DMS79 treated with DMSO at 0.1 percent for 48 hours (cell line): ENCODE measurements at places on chromosomes 4 and X.

DNA sequence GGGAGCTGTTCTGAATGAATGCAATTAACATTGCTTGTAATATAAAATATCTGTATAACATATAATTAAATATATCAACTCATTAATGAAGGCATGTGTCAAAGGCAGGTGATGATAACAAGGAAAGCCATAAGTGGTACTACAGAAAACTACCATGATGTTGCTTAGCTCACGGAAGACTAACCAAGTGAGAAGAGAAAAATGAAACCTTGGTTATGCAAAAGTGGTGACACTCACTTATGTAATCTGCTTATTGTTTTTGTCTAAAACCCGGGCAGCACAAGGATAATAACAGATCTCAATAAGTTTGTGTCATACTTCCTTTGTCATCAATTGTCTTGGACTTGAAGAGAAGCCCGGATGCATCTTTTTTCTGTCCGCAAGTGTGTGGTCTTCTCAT, 156.4 kb downstream of the HS6ST2 start:
- DNase-seq: no peak

GRCh38 chr4:140242357-140243277, 88.6 kb upstream of the MAML3 start:
- DNase-seq: peak; percentile 6

DNA sequence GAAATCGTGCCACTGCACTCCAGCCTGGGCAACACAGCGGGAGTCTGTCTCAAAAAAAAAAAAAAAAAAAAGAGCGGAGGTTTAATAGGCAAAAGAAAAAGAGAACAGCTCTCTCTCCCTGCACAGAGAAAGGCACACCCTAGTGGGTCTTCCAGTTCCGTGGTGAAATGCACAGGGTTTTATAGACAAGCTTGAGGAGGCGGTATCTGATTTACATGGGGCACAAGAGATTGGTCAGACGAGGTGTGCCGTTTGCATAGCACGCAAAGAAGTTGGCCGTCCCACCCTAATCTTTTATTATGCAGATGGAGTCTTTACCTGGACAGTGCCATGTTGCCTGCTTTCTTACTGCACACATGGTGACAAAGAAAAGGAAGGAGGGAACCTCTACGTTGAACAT, 33.5 kb upstream of the REST start:
- DNase-seq: no peak

DNA sequence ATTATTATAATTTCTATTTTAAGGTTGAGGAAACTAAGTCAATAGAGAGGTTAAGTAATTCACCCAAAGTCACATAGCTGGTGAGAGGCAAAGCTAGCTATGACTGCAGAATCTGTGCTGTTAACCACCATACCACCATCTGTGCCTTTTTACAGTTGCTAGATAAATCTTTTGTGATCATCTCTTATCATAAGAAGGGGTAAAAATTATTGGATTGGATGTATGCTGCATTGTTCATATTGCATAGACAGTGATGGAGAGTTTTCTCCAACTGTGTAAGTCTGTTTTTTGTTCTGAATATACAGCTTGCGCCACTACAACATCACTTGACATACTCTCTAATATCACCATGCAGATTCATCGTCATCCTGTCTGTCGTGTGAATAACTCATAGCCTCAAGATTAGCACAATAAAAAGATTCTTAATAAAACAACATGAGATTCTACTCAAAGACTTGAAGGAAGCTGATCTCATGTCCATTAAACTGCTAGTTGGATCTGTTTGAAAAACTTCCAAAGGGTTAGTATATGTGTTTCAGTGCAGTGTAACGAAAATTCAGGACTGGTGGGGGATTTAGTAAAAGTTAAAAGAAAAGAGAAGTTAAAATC, 495.9 kb downstream of the SPRY1 start:
- DNase-seq: no peak

- DNase-seq: no peak
These were observed 51.3 kb downstream of the RBPJ start for GRCh38 chr4:26372076-26372475.

GRCh38 chrX:101393530-101394305, 2.9 kb downstream of the RPL36A start:
- no peak for DNase-seq

GRCh38 chrX:45379236-45379635, 178.6 kb upstream of the DIPK2B start:
- no peak for DNase-seq

GRCh38 chr4:37797374-37797773, 29.1 kb upstream of the PGM2 start:
- DNase-seq: no peak

GRCh38 chr4:21198683-21199082, 498.4 kb downstream of the PACRGL start:
- DNase-seq: no peak

- peak; percentile 6 for DNase-seq
These were observed 2.6 kb downstream of the NSD2 start for GRCh38 chr4:1873776-1874175.

DNA sequence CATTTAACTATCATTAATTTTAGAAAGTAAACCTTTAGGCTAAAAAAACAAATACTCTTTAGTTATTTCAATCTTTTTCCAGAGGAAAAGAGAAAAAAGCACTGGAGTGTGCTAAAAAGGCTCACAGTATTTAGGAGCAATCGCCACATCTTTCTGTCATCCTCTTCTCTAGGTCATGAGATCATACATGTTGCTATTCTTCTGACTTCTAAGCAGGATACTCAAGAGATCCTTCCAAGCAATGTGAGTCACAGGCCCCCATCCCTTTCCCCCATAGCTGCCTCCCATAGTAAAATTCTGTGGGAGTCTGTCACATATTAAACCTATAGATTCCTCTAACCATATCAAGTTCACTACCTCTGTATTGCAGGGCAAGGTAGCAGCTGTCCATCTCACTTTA, 7.7 kb downstream of the EDNRA start:
- DNase-seq: no peak

DNA sequence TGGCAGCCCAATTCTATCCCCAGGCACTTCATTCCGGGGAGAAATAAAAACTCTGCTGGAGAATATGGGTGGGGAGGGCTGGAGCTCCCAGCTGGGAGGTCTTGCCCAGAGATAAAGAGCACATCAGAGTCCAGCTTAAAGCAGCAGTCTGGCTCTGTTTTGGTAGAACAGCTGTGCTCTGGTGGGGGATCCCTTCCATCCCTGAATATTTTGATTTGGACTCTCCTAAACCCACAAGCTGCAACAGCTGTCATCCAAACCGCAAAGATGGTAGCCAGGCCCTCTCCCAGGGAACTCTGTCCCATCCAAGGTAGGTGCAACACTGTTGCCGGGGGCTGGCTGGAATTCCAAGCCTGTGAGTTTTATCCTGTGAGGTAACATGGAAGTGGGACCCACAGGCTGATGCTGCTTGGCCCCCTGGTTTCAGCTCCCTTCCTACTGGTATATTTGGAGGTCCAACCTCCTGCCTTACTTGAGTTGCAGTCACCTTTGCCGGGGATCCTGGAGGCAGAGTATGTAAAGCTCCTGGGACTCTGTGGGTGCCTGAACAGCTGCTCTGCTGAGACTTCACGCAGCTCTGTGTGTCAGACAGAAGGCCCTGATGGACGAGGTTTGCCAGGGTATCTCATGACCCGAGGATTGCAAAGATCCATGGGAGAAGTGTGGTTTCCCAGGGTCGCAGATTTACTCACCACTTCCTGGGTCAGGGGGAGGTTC, 203.5 kb upstream of the ITM2A start:
- DNase-seq: no peak

GRCh38 chr4:136319789-136320464, 1212.4 kb downstream of the PCDH18 start:
- no peak for DNase-seq

GRCh38 chrX:13123857-13124345, 79.5 kb upstream of the FAM9C start:
- DNase-seq: no peak

GRCh38 chrX:153525451-153525850, 8.0 kb downstream of the ATP2B3 start:
- no peak for DNase-seq

DNA sequence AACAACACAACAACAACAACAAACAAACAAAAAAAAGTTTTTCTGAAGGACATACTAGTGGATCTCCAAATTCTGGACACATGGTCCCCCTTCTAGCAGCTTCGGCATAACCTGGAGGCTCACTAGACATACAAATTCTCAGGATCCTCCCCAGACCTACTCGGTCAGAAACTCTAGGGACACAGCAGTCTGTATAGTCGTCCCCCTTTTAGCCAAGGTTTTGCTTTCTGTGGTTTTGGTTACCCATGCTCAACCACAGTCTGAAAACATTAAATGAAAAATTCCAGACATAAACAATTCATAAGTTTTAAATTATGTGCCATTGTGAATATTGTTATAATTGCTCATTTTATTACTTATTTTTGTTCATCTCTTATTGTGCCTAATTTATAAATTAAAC, 45.2 kb upstream of the SHISA3 start:
- DNase-seq: no peak

GRCh38 chrX:33721927-33722326, 410.2 kb downstream of the FAM47A start:
- no peak for DNase-seq

DNA sequence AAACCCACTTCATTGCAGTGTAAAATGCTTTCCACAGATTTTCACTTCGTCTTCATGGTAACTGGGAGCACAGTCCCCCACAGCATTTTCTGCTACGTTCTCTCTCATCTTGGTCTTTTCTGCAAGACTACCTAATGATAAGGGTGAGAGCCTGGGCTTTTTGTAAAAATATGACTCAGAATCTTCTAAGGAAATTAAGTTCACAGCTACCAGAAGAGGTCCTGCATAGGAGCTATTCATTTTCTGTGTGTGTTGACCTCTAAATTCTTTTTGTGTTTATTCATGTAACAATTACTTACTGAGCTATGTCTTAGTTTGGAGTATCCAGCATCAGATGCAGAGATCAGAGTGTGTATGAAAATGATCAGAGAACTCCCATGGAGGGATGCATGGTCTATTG, 192.2 kb downstream of the CPEB2 start:
- DNase-seq: no peak

DNA sequence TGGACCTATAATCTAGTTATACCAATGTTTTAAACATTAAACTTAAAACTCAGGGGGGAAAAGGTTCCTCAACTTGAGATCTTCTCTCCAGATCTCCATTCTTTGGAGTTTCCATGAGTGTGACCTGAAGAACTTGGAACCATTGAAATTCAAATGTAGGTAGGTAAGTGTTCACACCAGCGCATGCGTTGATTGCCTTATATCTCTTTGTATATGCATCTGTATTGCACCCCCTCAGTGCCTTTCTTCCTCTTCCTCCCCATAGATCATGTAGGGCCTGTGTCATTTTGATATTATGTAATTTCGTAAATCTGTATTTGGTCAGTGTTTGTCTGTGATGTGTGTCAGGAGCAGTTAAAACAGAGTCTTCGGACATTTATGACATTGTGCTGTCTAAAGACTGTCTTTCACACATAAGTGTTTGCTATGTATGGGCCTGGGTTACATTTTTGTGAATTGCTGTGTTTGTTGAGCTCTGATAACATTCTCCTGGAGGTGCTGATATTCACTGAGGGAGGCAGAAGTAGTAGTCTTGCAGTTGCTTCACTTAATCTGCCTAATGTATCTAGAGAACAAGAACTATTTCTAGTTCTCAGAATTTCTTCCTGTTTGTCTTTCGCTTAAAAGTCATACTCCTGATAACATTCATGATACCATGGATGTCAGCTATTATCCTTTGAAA, 126.3 kb downstream of the RAP1GDS1 start:
- no peak for DNase-seq

DNA sequence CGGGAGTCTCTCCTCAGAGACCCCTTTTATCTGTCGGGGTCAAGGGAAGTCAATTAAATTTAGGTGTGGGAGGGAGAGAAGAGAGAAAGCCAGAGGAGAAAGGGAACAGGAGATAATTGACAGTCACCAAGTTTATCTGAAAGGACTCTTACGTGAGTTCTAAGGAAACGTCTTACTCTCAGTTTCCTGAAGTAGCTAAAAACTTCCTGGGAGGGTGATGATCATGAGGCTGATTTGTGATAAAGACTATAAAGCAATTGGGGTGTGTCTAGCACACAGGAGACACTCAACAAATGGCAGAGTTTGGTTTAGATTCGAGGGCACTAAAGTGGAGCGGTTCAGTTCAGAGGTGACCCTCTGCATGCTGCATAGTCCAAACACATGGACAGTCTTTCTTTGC, 254.1 kb downstream of the FBXW7 start:
- no peak for DNase-seq

DNA sequence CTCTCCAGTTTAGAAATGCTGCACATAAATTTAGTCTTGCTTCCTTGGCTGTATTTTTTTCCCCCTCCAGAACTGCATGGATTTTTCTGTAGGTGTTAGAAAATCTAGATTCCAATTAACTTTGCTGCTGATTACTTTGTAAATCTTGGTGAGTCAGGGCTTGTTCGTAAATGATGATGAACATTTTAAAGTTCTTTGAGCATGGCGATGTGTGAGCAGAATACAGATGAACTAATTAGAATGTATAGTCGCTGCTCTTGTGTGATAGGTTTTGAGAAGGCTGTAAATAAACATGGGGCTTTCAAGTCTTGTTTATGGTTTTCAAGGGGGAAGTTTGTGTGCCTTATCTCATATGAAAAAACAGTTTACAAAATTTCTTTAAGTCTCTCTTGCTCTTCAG, 23.3 kb downstream of the LIMCH1 start:
- no peak for DNase-seq

- no peak for DNase-seq
These were observed 22.6 kb upstream of the RBBP7 start for GRCh38 chrX:16892504-16893362.

GRCh38 chrX:99184153-99184552, 1225.9 kb downstream of the PCDH19 start:
- DNase-seq: no peak

DNA sequence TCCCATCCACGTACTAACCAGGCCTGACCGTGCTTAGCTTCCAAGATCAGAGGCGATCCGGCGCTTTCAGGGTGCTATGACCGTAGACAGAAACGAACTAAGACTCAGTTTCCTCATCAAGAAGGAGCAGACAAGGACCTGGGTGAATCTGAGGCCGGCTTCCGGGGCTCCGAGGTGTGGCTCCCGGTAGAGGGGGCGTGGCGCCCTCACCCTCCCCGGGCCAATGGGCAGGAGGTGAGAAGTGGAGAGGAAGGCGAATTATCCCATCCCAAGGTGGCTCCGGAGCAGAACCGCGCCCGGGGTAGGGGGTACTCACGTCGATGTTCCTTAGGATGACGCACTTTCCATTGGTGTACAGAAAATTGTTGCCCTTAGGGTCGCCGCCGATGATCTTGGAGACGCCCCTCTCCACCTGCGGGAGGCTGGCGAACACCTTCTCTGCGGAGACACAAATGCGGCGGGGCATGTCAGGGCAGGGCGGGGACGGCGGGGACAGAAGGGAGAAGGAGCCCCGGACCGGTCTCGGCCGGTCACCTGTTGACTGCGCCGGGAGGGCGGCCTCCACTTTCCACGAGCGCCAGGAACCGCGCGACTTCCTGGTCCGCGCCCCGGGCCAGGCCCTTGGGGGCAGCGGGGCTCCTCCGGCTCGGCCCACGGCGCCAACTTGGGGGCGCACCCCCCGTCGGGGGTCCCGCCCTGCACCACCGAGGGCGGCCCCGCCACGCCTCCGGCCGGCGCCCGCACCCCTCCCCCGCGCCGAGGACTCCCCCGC, 616 bp downstream of the WDR1 start:
- peak; percentile 10 for DNase-seq
